NCI-H1417 treated with DMSO at 0.1 percent for 48 hours (cell line): ENCODE measurements at places on chromosomes 6 and 20.

DNA sequence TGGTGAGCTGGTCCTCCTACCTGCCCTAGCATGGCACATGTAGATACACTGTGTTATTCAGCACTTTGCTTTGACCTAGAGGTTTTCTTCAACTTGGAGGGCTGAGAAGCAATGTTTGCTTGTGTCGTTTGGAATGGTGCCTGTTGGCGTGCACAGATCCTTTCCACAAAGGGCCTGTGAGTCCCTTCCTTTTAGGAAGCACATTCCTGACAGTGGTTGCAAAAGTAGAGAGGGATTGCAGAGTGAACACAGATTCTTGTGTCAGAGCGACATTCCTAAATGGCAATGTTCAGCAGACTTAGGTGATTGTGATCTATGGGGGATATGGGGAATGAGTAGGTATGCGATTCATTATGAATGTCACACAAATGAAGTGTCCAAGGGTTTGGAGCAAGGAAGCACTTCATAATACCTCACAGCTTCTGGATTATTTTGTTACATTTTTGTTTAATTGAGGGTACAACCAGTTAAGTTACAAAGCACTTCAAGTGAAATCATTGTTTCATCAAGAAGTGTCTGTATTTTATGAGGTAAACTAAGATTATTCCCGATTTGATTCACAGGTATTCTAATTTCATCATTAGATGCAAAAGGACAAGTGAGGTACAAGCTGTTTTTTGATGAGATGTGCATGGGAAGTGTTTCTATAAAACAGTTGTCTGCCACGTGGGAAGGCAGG lies 713 bp upstream of the RNF144B start:
- DNase-seq: no peak

- no peak for DNase-seq
Observed at GRCh38 chr20:51871943-51872342, 69.6 kb upstream of the SALL4 start.

GRCh38 chr20:58573257-58573656 lies 58.1 kb upstream of the APCDD1L start:
- no peak for DNase-seq

- DNase-seq: no peak
Observed at GRCh38 chr20:24097506-24098245, 109.1 kb upstream of the GGTLC1 start.

- no peak for DNase-seq
Observed at GRCh38 chr20:33290852-33291251, 7.8 kb downstream of the BPIFB1 start.

DNA sequence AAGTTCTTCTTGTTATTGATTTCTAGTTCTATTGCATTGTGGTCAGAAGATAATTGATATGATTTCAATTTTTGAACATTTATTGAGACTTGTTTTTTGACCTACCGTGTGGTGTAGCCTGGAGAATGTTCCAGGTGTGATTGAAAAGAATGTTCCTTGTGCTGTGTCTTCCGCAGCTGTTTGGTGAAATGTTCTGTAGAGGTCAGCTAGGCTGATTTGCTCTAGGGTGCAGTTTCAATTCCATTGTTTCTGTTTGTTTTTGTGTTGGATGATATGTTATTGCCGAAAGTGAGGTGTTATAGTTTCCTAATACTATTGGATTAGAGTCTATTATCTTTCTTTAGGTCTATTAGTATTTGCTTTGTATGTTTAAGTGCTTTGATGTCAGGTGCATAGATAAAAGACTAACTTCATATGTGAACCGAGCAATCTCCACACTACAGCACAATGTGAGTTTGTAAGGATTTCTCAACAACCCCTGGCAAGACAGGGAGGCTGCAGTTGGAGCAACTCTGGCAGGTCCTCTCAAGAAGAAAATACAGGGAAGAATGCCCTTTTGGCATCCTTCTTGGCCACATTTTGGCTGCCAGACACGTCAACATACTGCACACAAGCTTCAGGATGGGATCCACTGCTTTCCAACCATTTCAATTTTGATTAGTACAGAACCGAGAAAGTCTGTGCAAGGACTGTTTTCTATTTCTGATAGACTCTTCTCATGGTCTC lies 320.7 kb downstream of the RNF144B start:
- no peak for DNase-seq

DNA sequence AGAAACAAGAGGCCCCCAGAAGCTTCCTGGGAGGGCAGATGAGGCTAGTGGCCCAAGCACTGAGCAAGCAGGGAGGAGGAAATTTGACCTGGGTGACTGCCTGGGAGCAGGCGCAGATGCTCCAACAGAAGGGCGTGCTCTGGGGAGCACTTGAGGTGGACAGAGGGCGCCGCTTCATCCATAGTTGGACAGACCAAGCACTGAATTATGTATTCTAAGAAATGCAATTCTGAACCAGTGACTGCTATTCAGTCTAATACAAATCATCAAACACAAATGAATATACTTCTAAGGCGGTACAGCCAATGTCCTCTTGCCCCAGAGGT lies 28.7 kb upstream of the IRF4 start:
- DNase-seq: no peak

- DNase-seq: no peak
Observed at GRCh38 chr6:80605165-80605989, 498.9 kb downstream of the BCKDHB start.

DNA sequence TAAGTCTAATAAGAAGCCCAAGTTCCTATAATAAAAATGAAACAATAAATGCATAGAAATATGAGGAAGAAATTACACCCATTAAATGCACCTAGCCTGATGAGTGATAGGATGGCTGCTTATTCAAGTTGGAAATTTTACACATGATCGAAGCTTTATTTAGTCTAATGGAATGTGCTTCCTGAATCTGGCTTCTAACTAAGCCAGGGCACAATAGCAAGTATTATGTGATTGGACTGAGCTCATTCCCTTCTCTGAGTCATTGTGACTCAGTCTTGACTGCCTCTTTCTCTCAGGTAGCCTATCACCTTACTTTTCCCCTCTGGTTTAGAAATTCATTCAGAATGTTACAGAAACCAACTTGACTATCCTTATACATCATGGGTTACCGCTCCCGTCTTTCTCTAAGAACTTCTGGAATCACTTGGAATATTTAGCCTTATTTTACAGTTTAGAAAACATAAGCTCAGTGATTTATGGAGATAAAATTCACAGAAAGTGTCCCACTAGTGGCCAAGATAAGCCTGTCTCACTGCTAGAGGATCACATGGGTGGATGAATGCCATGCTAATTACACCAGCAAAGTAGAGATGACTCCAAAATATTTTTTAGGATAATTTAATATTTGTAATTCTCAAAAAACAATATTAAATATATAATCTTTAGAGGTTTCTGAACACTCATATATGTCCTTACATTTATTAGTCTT lies 505.3 kb upstream of the JAG1 start:
- no peak for DNase-seq

DNA sequence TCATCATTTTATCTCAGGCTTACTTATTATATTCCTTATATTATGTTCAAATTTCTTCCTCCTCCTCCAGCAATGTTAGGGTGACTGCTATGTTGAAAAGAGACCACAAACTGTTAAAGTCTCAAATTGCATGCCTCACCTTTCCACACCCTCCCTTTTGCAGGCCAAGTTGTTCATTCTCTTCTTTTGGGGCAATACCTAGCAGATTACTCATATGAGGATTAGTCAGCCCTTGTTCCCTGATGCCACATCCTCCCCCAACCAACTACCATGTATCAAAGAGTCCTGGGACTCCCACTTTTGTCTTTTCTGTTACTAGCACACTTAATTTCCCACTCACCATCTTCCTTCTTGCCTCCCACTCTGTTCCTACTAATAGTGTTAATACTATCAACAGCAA lies 434.7 kb downstream of the BCKDHB start:
- DNase-seq: no peak

GRCh38 chr6:155040901-155041650 lies 46.0 kb downstream of the TIAM2 start:
- DNase-seq: no peak

DNA sequence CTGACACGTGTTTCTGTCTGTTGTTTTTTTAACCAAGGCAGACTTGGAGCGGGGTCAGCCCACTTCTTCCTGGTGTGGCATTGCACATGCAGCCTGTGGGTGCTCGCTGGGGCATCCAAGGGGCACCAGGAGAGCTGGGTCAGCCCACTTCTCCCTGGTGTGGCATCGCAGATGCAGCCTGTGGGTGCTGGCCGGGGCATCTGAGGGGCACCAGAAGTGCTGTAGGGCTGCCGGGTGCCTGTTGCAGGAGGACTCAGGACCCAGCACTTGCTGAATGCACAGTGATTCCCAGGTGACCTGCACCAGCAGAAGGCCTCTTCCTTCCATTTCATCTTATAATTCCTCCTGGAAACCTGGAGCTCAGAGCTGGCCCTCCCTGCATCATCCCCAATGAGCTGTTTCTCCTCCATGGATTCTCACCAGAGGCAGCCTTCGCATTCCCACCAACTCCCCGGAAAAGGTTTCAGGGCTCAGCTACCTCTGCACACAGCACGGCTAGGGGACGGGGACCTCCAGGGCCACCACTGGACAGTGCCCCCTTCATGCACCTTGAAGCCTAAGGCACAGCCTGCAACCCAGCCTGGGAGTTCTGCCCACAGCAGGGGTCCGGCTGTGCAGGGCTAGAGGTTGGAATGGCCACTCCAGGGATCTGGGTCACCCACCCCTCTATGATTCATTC lies 218.8 kb downstream of the TAF4 start:
- no peak for DNase-seq

DNA sequence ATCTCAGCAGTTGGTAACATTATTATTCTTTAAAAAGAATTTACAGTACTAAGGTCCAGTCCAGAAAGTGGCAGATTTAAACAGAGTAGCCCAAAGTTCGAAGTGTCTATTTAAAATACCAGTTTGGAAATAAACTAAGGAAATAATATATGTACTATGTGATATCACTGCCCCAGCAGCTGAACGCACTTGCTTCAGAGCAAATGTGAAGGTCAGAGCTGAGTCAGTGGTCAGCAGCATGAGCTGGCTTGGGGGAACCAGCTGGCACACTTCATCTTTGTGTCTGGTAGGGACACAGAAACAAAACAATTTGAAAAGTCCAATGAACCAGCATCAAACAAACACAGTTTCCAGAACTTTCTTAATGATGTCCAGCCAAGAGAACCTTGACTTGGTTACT lies 15.4 kb downstream of the TMEM14B start:
- no peak for DNase-seq

DNA sequence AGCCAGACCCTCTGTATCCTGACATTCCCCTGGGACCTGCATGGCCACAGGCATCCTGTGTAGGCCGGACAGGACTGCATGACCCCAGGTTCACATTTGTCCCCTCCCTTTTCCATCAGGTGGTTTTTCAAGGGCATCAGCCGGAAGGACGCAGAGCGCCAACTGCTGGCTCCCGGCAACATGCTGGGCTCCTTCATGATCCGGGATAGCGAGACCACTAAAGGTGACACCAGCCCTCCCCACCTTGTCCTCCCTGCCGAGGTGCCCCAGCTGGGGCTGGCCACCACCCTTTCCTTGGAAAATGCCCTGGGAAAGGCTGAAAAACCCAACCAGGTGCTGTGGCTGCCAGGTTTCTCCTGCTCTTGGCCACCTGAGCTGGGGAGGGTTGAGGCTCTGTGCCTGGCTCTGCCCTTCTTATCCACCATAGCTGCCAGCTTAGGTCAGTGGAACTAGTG lies 27.6 kb downstream of the HCK start:
- no peak for DNase-seq

GRCh38 chr6:21521276-21521675 lies 72.3 kb upstream of the SOX4 start:
- no peak for DNase-seq

GRCh38 chr6:142207265-142207877 lies 60.3 kb downstream of the VTA1 start:
- DNase-seq: no peak

GRCh38 chr20:63475209-63475608 lies 2.8 kb upstream of the KCNQ2 start:
- no peak for DNase-seq

GRCh38 chr6:152750694-152751093 lies at the start of gene VIP:
TSS of gene VIP (plus strand) at chr6:152750797. CDS start at chr6:152752178, 1,381 bp downstream.
- DNase-seq: no peak

DNA sequence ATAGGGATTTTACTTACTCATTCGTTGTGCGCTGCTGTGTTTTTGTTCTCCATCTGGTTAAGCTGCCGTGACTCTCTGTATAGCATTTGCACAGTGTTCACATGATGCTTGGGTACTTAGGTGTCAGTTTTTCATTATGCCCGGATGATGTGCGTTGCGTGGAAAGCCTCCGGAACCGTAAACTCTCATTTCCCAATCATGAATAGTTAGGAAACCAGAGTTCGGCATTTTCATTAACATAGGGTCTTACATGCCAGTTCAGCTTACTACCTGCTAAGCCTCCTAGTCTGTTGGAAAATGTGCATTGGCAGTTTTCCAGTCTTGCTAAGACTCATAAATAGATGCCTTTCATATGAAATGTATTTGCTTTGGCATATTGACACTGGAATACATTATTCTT lies 483.4 kb upstream of the FLRT3 start:
- DNase-seq: no peak

GRCh38 chr20:9409981-9410380 lies 104.4 kb upstream of the LAMP5 start:
- DNase-seq: no peak

GRCh38 chr6:139457476-139457875 lies 83.0 kb upstream of the CITED2 start:
- no peak for DNase-seq

DNA sequence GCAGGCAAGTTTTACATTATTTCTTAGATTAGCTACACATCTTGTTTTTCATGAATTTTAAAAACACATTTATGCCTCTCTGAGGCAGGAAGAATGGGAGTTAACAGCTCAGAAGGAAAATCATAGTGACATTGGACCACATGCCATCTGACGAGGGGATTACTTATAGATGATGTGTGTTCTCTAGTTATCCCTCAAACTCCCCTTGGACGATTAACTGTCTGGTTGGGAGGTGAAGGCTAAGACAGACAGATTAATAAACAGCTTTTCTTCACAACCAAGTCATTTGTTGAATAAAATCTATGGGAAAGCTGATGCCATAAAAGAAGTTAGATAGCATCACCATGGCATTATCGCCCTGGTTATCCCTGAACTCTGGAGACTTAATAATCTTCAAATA lies 80.0 kb upstream of the PREP start:
- no peak for DNase-seq

DNA sequence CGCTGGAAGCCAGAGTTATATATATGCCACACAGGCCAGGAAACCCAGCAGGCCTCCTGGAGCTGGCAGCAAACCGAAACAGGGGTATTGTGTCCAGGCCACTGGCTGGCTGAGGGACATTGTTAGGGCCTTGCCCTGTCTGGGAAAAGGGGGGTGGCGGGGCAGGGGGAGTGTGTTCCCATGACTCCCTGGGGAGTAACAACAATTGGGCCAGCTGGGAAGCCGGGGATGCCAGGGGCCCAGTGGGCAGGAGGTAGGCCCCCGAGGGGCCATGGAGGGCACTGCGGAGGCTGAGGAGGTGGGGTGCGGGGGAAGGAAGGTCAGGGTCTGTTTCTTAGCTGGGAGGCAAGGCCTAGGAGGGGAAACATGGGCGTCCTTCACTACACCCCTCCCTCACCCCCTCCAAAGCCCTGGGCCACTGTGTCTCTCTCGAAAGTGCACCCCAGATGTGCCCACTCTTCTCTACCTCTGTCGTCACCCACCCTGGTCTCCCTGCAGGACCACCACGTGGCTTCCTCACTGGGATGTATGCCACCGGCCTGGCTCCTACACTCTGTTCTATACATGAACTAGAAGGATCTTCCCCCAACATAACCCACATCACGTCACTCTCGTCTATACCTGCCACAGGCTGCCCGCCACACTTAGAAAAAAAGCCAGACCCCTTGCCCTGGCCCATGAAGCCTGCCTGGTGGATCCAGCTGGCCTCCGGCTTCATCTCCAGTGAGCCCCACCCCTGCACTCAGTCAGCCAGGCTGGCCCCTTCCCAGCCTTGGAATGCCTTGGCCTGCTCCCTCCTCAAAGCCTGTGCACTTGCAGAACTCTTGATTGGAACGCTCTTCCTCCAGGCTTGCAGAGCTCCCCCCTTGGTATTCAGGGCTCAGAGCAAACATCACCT lies 7.8 kb upstream of the E2F1 start:
- no peak for DNase-seq
